ENCODE measurements at places on chromosomes 1 and 21.

DNA sequence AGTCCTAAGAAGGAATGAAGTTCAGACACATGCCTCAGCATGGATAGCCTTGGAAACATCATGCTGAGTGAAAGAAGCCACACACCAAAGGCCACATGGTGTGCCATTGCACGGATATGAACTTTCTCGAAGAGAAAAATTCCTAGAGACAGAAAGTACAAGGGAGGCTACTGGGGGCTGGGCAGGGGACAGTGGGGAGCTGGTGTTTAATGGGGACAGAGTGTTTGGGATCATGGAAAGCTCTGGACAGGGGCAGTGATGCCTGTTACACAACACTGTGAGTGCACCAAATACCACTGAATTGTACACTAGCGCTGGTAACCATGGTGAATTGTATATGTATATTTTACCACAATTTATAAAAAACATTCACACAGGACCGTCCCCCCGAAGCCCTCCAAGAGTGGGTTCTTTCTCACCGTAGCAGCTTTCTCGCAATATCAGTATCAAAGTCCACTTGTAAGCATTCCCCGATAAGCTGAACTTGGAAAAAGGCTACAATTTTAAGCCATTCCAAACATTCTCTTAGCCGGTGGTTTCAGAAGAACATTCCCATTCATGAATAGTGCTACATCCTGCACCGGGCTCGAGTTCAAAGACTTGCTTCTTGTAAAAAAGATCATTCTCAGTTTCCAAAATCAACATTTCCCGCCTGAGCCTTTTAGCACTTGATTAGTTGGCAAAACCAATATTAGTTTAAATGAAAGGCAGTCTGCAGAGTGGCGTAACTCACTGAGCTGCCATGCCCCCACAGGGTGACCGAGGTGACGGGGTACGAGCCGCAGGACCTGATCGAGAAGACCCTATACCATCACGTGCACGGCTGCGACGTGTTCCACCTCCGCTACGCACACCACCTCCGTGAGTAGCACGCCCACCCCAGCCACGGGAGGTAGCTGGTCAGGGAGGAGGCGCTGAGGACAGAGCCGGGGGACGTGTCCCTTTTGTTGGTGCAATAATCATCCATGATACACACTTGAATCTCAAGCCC, 31.7 kb downstream of the SIM2 start:
- no peak for DNase-seq

- no peak for DNase-seq
Measured at GRCh38 chr1:43970911-43971310, 1.1 kb downstream of the DPH2 start.

DNA sequence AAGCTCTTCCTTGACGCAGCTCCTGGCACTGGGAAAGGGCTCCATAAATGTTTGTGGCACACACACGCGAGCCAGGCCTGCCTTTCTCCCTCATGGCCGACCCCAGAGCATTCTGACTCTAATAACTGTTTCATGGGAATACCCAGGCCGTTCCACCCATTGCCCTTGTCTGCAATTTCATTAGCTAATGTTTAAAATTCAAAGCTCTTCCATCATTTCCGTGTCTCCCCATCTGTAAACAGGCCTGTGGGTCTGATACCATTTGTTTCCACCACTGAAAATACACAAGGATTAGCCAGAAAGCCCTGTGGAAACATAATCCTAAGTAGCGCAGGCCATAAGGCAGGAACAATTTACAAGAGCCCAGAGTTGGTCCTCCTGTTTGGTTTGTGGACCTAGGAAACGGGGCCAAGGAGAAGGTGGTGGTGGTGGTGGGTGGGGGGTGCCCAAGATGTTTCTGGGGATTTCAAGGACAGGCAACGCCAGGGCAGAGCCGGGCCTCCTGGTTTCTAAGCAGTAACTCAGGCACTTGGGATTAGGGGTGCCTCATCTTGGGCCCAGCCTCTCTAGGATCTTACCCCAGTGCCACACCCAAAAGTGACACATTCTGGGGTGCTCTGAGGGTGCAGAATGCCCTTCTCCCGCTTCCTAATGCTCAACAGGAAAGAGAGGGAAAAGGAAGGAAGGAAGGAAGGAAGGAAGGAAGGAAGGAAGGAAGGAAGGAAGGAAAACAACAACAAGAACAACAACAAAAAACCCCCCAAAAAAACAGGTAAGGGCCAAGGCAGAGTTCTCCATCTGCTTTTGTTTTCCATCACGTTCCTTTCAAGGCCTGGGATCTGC, 79.4 kb downstream of the SSBP3 start:
- DNase-seq, result no peak

GRCh38 chr1:67350783-67351182, 43.1 kb downstream of the IL12RB2 start:
- DNase-seq, result no peak

DNA sequence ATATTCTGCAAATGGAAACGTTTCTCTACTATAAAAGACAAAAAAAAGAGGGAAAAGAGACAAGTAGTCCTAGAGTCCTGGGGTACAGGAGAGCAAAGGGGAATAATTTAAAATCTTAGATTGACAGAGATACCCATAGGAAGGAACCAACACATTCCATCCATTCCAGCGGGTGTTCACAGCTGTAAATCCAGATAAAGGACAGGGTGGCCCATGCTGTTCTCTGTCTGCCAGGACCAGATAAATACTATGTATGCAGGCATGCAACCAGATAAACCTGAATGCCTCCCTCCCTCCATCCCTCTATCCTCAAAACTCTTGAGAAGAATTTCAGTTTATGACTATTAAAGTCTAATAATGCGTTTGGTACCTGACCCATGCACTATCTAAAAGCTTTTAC, 131.8 kb downstream of the PTPN14 start:
- no peak for DNase-seq

- DNase-seq, result no peak
Measured at GRCh38 chr1:207366022-207366421, 44.5 kb downstream of the CD55 start.

DNA sequence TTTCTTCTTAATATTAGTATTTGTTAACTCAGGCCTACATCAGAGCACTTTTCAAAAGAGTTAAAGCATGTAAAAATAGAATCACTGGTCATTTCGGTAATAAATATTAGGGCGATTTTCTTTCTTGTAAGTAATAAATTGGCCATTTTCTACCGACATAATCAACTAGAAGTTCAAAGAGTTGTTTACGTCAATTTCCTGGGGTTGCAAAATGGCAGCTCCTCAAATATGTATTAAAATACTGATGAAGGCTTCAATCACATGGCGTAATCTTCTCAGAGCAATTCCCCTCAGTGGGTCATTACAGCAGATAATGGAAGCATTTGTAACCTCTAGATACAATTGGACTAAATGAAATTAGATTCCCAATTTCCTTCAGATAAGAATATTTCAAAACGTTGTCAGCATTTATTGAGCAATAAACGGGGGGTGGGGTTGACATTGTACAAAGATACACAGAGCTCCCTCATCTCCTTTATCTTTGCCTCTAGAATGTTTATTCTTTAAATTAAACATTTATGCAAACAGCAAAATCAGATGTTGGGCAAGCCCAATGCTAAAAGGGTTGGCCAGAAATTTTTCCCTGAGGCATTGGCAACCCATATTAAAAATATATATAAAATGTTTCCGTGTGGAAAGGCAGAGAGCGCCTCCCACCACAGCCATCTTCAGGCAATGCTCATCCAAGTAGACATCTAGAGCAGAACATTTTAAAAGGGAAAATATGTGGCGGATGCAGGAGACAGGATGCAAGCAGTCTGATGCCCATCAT, 240.6 kb downstream of the NCAM2 start:
- DNase-seq, result no peak

DNA sequence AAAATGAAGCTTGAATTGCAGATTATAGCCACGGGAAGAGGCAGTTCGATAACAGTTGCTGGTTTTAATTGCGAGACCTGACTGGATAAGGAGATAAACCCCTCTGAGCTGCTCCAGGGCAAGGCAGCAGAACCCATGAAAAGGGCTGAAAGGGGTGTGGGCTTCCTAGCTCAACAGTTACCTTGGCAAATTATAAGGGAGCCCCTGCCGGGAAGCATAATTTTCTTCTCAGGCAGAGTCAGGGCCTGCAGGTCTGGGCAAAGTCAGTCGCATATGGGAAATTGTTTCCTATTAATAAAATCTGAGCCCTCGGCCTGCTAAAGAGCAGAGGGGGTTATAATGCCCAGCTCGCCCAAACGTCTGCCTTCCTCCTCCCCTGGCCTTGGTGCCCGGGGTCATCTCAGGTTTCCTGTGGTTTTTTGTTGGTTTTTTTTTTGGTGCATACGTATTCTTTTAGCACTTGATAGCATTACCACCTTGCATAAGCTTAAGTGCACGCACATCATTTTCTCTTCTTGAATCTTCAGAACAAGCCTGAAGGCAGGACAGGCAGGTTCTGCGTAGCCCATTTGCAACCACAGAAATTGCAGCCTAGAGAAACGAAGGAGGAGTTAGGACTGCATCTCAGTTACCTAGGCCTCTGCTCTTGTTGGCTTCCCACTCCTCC, 33.9 kb upstream of the SELENON start:
- no peak for DNase-seq

- peak; percentile 7 for DNase-seq
Measured at GRCh38 chr1:6743189-6744101, 41.8 kb upstream of the CAMTA1 start.

- DNase-seq, result no peak
Measured at GRCh38 chr21:32388306-32388705, 4.5 kb downstream of the URB1 start.

GRCh38 chr1:214021321-214021720, 33.5 kb downstream of the PROX1 start:
- DNase-seq, result no peak

- no peak for DNase-seq
Measured at GRCh38 chr1:15992582-15993500, 11.2 kb upstream of the SRARP start.

- DNase-seq, result no peak
Measured at GRCh38 chr21:17537299-17537698, 24.5 kb downstream of the CXADR start.

DNA sequence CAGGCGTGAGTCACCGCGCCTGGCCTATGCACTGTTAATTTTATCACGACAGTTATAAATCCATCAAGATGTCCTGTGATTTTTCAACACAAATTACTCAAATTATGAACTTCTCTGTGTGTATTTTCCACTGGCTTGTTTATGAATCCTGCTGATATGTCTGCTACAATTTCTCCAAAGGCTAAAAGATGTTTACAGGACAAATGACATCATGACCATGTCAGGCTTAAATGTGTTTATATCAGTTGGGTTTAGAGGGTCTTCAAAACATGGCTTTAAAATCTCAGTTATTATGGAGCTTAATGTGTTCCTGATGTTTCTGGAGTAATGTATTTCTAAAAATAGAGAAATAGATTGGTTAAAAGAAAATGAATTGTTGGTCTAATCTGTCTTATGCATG, 44.0 kb upstream of the ERG start:
- no peak for DNase-seq

- DNase-seq, result no peak
Measured at GRCh38 chr1:225026701-225027100, 97.2 kb downstream of the DNAH14 start.

DNA sequence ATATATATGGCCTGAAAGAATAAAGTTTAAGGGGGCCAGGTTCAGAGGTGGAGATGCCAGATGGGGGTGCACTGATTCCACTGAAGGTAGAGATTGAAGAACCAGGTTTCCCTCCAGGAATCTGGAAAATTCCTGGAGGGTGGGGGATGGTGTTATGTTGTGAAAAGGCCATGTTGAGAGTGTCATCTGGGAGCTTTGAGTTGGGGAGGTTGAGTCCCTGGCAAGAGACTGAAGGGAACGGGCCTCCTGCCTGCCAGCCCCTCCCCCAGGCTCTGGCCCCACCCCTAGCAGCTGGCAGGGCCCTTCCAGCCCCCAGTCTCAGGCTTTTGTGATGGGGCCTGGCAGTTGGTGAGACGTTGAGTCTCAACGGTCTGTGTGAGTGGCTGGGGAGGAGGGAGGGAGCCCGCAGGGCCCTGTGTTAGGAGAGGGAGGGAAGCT, 4.1 kb downstream of the PTPRU start:
- no peak for DNase-seq

DNA sequence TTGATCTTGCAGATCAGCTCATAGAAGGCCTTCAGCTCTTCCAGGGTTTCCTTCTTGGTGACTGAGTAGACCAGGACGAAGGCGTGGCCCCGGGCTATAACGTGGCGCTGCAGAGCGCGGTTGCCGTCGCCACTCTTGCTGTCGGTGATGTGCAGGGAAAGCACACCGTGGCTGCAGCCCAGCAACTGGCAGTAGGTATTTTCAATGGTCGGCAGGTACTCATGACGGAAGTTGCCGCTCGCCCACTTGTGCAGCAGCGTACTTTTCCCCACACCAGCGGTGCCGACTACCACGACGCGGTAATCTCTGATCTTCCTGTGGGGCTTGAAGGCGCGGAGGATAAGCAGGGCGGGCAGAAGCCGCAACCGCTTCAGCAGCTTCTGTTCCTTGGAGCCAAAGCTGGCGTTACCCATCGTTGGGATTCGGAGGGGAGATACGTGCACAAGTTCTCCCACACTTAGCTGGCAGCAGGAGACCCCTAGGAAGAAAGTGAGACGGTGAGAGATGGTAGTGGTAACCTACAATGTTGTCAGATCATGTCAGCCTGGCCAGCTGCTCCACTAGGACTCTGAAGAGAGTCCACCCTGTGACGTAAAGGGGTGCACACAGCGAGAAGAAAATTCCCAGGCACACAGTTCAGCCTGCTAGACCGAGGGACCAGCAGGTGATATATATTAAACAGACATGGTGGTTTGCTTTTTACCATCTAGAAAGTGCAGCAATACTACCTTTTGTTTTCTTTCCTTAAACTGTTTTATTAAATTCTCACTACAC, 3.4 kb downstream of the DIRAS3 start:
- DNase-seq, result no peak

DNA sequence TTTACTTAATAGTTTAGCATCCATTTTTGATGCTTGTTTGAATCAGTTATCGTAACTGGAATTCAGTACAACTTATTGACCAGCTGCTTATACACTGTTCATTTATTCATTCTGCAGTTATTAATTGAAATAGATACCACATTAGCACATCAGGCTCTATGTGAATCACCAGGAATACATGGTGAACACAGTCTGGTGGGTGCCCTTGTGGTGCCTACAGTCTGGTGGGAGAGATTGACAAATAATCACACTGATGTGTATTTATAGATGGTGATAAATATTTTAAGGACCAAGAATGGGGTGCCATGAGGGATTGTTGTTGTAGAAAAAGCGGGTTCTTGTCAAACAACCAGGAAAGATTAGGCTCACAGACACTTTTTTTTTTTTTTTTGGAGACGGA, 87.6 kb downstream of the ZFYVE9 start:
- DNase-seq, result no peak

DNA sequence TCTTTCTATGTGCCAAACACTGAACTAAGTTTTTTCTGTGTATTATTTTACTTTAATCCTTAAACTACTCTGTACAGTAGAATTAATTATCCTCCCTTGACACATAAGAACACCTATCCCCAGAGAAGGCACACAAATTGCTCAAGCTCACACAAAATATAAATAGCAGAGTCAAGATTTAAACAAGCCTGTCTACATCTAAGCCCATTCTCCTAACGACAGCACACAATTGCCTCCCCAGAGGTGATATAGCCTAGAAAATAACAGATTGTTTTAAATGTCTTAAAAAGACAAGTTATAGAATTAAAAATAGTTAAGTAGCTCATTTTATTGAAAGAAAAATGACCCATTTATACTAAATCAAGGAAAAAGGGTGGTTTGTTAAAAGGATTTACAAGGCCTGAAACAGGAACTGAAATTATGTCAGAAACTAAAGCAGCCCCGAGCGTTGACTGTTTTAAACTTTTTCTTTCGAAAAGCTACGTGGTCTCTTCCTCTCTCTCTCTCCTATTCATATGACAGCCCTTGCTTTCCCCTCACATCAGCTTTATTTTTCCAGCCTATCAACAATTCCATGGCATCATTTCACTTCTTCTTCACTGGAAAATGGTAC, 30.5 kb downstream of the TNFSF18 start:
- no peak for DNase-seq

Data from activated naive CD4-positive, alpha-beta T cell (primary cell).